ENCODE measurements at places on chromosomes 5 and 9.

GRCh38 chr5:140107312-140108092 is 6.4 kb upstream of the PURA start:
- DNase-seq, result peak; percentile 93

- DNase-seq, result no peak
These were observed 1.4 kb downstream of the TAF7 start for GRCh38 chr5:141319202-141319601.

DNA sequence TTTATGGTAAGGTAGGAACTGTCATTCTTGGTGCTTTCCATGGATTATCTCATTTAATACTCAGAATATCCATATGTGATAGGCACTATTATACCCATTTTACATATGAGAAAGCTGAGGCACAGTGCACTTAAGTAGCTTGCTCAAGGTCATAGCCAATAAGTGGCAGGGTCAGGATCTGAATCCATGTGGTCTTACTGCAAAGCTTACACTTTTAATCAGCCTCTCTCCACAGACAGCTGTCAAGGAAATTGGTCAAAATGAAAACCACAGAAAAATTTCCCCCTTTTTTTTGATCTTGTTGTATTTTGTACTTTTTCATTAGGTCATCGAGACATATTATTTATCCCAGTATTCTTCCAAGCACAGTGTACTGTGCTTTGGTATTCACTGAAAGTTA is 78.5 kb downstream of the ERCC6L2 start:
- no peak for DNase-seq

- no peak for DNase-seq
These were observed 45.8 kb upstream of the RGMB start for GRCh38 chr5:98727686-98728085.

- no peak for DNase-seq
These were observed 32.1 kb upstream of the POMT1 start for GRCh38 chr9:131470581-131470991.

- peak; percentile 14 for DNase-seq
These were observed 182.5 kb downstream of the EDIL3 start for GRCh38 chr5:84202136-84202535.
